CD4-positive, alpha-beta T cell treated with Interferon gamma for 1 hour (primary cell): ENCODE measurements at places on chromosomes 7 and 10.

- no peak for DNase-seq
These were observed 55.1 kb downstream of the VOPP1 start for GRCh38 chr7:55517191-55517633.

DNA sequence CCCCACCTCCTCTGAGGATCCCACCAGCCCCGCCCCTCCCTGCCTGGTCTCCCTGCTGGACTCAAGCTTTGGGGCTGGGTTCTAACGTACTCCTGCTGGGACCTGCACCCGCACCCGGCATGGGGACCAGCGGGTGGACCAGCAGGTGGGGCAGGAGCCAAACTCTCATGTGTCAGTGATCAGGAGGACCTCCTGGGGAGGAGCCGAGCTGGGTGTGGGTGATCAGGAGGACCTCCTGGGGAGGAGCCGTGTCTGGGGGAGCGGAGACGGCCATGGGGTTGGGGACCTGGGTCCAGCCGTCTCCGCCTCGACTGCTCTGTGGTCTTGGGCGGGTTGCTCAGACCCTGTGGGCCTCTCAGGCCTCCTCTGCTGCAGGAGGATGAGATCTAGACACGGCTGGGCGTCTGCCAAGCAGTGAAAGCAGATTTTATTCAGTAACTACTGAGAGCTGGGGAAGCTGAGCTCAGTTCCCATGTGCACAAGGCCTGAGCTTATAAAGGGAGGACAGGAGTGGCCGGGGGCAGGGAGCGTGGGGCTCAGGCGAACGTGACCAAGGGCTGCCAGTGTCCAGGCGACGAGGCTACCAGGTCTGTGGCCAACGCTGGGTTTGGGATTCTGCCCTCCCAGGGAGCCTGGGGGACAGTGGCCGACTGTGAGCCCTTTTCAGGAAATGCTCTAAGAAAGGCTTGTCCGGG is 33.6 kb upstream of the UTF1 start:
- DNase-seq: no peak

DNA sequence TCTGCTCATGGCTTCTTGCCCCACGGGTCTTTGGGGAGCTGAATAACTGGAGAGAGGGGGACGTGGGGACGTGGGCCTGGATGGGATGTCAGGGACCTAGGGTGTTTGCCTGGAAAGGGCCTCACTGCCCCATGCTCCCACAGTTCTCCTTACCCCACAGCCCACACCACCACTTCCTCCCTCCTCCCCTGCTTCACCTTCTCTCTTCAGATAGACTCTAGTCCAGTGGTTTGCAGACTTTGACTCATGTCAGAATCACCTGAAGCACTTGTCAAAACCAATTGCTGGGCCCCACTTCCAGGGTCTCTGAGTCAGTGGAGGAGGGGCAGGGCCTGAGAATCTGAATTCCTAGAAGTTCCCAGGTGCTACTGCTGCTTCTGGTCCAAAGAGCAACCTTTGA is 327.4 kb downstream of the RPS24 start:
- DNase-seq: no peak

- DNase-seq: no peak
These were observed 84.2 kb downstream of the REEP3 start for GRCh38 chr10:63605197-63605967.

GRCh38 chr10:14532473-14533251 is 201.9 kb upstream of the FRMD4A start:
- no peak for DNase-seq

GRCh38 chr10:129958629-129959543 is 5.2 kb downstream of the EBF3 start:
- DNase-seq: no peak

DNA sequence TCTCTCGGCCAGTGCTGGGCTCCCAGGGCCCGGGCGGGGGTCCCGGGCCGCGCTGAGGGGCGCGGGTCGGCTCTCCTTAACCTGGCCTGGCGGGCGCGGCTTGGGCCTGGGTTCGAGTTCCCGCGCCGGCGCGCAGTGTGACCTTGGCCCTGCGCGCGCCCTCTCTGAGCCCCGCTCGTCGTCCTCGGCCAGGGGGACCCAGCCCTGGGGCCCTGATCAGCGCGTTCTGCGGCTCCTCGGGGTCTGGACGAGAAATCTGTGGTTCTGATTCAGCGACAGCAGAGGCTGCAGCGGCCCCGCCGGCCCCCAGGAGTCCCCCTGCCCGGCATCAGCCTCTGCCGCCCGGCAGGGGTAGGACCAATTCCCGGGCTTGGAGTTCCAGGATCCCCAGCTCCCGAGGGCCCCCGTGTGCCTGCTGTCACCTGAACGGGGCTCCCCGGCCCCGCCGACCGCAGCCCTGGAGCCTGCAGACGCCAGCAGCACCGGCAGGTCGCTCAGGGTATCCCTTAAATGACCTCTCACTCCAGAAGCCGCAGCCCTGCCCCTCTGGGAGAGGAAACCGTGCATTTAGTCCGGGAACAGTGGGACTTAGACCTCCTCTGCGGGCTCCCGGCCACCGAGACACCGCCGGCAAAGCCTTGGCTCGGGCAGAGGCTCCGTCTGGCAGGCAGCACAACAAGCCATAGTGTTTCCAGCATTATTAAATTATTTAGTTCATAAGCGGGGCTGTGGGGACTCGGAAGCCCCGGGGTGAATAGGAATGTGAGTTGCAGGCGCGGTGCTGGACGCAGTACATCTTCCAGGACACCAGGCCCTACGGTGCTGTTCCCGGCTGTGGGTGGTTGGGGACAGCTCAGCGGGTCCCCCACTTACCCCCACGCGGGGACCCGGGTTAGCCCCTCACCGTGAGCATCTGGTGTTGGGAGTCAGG is 572 bp downstream of the CHST12 start:
- no peak for DNase-seq

- DNase-seq: no peak
These were observed 55.9 kb upstream of the AHR start for GRCh38 chr7:17242504-17242903.

GRCh38 chr10:87942884-87943527 is 79.6 kb downstream of the PTEN start:
- DNase-seq: no peak

DNA sequence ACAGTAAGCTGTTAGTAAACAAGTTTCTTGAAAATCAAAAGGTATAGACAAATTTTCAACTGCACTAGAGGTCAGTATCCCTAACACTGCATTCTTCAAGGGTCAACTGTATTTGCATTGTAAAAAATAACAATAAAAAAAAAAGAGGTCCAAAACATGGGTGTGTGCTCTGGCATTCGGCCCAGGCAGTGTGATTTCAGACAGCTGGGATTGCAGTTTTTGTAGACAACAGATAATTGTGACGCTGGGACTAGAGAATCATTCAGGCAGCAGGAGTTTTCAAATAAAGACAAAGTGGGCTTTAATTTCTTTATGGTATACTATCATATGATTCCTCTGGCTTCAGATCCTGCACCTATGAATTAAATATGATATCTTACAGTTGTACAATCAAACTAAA is 543.2 kb upstream of the SEMA3D start:
- no peak for DNase-seq

DNA sequence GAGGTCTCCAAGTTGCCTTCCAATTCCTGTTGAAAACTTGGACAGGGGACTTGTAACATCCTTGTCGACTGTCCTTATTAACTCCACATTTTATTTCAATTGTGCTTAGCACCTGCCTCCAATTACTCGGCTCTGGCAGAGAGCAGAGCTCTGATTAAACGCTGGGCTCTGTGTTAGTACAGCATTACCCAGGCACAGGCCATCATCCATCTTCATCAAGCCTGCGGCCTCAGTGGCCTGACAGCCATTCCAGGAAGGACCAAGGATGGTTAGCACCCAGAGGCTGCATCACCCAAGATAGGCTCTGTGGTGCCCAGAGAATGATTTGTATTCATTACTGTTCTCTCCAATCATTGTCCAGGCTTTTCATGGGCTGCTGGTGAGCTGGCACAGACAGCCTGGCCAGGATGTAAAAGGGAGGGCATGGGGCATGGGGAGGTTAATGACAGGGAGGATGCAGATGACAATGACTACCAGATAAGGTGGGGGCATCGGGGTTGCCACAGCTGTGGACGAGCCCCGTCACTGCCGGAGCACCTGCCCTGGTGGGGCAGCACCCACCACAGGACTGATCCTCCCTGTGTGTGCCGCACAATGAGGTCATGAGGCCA is 123.3 kb downstream of the PTPN20 start:
- no peak for DNase-seq

- no peak for DNase-seq
These were observed 30.1 kb upstream of the RBM20 start for GRCh38 chr10:110613996-110614495.

DNA sequence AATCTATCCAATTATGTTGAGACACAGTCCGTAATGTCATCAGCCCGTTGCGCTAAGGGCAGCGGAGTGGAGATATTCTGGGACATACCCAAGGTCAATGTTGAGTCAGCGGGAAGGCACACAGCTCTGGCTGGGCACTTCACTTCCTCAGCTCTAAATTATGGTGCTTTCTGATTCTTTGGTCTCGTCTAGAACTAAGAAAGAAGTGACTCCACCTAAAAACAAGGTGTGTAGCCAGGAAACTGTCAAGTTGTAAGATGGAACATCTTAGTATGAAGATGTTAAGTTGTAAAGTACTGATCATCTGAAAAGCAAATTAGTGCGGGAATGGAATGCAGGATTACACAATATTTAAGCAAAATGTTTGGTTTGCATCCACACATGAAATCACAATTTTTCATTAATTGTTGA is 43.1 kb downstream of the BAIAP2L1 start:
- DNase-seq: no peak

DNA sequence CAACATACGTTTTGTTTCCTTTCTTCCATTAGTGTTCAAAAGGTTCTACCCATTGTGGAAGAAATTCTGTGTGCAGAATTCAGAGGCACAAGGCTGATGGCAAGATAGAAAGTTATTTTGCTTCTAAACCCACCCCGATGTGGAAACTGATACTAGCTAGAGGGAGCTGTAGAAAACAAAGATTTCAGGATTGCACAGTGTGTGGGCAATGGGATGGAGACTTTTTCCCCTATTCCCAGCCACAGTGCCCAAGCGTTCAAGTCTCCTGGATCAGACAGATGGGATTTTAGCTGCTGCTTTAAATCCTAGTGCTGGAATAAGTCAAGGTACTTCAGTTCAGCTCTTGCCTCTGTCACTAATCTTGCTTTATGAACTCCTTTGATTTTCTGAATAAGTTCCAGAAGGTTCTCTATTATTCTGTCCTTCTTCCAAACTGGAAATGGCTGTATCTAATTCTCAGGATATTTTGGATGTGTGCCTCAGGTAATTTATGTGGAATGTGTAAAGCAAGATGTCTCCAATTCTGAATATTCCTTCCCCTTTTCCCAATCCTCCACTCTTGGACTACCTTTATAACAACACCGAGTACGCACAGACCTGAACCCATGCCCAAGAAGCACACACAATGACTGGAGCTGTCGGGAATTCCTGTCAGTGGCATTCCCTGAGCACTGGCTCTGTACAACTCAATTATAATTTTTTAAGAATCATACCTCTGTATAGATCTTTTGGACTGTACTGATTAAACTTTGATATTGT is 473.0 kb downstream of the PLXDC2 start:
- DNase-seq: no peak

GRCh38 chr7:126499481-126499880 is 753.3 kb downstream of the GRM8 start:
- DNase-seq: no peak
